CD4-positive, alpha-beta T cell treated with Interleukin-2 at 100 ng/mL for 4 hours (primary cell): ENCODE measurements at places on chromosomes 5 and 9.

DNA sequence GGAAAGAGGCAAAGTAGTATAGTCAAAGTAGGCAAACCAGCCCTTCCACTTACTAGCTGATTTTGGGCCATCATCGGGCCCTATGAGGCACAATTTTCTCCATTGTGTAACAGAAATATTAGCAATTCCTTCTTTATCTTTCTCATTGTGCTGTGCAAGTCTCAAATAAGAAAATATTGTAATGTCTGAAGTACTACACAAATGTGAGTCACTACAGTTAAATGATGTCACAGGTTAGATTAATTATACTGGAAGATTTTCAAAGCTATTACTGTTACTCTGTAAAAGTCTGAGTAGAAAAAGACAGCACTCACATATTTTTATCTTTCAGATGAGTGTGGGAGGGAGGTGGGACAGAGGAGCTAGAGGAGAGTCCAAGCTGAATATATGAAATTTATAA is 12.4 kb upstream of the TMC1 start:
- no peak for DNase-seq

GRCh38 chr5:52870448-52870847 is 82.7 kb downstream of the ITGA1 start:
- no peak for DNase-seq

GRCh38 chr5:33232731-33233505 is 207.8 kb upstream of the TARS1 start:
- DNase-seq, result no peak

- DNase-seq, result no peak
These were observed 17.2 kb upstream of the DIRAS2 start for GRCh38 chr9:90659650-90660364.

DNA sequence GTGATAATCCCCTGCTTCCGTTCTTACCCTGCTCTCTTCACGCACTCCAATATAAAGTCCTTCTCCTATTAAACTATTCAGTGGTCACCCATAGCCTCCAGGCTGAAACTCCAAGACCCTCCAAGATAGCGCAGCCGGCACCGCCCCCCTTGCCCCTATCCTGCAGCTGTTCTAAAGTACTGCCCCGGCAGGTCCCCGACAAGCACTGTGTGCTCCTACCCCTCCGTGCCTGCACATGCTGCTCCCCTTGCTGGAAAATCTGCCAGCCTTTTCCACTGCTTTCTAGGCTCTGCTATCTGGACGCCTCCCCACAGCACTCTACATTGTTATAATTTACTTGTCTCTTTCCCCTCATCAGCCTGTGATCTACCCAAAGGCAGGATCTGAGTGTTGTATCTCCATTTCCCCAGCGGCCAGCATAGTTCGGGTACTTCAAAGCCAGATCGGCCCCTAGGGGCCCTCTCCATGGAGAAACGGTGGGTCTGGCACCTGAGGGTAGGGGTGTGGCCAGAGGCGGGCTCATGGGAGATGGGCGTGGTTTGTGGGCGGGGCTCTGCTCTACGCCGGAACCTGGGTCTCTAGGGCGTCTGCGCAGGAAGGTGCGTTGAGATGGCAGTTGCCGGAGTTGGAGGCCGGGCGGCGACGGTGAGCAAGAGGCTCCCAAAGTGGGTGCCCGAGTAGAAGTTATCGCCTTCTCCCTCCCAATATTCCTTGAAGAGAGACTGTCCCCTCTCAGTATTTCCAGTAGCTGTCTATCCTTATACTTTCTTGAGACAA is 83.5 kb upstream of the RUSC2 start:
- DNase-seq, result peak; percentile 5

- DNase-seq, result no peak
These were observed 20.0 kb upstream of the NPM1 start for GRCh38 chr5:171367424-171368370.

GRCh38 chr5:122322801-122323548 is 10.9 kb downstream of the SNCAIP start:
- DNase-seq, result no peak

GRCh38 chr5:106940986-106941385 is 729.8 kb downstream of the EFNA5 start:
- no peak for DNase-seq

- no peak for DNase-seq
These were observed 73.4 kb upstream of the BOD1 start for GRCh38 chr5:173689737-173690360.

DNA sequence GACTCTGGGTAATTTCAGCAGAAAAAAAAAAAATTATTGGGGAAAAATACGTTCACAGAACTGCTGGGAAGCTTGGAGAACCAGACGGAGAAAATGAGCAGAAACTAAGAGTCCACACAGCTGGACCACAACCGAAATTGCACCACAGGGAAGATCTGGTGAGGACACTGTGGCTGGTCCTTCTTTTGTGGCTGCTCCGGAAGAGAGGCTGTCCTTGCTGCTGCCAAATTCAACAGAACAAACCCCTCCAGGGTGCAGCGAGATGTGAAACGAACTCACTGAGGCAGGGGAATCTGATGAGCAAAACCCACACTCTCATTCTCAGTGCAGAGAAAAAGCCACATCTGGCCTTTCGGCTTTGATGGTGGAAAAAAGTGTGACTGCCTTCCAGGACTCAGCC is 200.0 kb downstream of the ACTL7B start:
- no peak for DNase-seq

GRCh38 chr5:14595189-14595588 is 13.6 kb downstream of the OTULINL start:
- DNase-seq, result peak; percentile 56

GRCh38 chr9:20340511-20340861 is 281.8 kb downstream of the MLLT3 start:
- DNase-seq, result no peak

GRCh38 chr9:3285365-3286161 is 240.2 kb downstream of the RFX3 start:
- no peak for DNase-seq

DNA sequence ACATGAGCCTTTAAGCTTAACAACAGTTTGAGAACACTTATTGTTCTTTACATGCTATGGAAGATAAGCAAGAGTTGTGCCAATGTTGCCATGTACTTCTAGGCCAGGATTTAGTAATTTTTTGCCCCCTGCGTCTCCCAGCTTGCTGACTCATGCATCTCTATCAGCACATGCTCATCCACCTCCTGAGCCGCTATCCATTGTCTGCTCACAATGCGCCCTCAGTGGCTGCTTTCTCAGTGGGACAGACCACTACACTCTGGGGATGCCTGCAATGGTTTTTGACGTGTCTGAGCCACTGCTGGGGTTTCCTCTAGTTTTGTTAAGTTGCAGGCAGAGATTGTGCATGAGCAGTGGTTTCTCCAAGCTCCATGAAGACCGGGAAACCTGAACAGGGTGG is 50.9 kb upstream of the PHF2 start:
- DNase-seq, result no peak

DNA sequence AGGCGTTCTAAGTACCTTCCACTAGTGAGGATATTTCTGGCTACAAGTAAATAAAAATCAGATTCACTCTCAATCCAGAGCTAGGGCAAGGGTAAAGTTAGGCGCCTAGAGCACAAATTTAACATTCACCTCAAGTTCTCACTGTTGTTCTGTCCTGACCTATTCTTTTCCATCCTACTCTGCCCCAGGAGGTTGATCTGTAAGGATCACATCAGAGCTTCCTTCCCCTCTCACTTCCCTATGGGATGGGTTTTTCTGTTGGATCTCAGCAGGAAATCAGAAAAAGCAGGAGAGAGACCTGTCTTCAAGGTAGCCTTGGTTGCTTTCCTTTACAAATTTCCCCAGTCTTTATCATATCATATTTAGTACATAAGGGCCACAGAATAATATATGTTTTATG is 316.7 kb downstream of the GABRG2 start:
- no peak for DNase-seq

- no peak for DNase-seq
These were observed 31.5 kb downstream of the GAPVD1 start for GRCh38 chr9:125293134-125293533.

DNA sequence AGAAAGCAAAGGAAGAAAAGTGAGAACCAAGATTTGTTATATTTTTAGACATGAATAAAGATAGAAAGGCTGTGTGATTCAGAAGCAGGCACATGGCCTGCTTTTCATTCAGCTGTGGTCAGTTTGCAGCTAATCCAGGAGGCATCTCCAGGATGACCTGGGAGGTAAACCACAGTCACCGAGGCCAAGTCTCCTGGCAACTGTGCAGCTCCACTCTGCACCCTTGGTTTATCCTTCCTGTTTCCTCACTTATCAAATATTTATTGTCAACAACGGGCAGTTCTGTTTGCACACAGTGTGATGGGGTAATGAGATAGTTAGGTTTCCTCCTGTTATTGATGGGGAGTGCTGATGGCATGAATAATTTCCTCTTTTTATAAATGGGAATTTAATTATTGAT is 243.0 kb downstream of the PSAT1 start:
- DNase-seq, result no peak

GRCh38 chr5:156326718-156327259 is at the start of gene SGCD:
Gene SGCD (plus strand): TSS chr5:156327164.
- no peak for DNase-seq

DNA sequence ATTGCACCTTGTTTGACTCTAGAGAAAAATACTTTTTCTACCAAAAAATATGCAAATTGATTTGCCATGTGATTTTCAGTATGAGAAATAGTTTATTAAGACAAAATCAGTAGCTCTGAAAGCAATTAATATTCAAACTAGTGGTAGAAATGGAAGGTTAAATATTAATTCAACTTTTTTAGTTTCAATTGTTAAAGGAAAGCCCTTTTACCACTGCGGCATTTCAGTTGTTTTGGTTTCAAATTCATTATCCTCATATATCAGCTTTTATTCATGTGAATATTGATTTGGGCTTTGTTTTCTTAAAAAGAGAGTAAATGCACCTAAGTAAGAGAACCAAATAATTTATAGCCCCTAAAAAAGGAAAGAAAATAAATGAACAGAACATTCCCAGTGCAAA is 660.6 kb upstream of the CHD1 start:
- no peak for DNase-seq

DNA sequence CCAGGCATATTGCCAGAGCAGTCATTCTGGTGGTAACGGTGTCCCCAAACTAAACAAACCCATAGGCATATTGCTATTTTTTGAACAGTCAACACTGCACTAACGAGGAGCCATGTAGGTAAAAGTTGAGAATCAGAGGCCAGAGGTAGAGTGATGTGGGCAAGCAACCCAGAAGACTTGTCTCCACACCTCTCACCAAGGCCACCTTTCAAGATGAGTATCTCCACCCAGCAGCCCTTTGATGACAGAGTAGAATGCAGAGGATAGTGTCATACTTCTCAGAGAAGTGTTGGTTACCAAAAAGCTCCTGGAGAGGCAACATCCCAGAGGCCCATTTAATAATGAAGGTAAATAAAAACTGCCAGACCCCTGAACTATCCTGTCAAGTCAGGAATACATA is 63.9 kb downstream of the FCHO2 start:
- no peak for DNase-seq

DNA sequence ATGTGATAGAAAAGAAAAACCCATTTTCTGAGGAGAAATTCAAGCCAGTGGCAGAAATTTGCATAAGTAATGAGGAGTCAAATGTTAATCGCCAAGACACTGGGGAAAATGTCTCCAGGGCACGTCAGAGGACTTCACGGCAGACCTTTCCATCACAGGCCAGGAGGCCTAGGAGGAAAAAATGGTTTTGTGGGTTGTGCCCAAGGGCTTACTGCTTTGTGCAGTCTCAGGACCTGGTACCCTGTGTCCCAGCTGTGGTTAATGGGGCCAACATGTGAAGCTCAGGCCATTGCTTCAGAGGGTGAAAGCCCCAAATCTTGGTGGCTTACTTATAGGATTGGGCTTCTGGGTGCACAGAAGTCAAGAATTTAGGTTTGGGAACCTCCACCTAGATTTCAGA is 54.8 kb upstream of the ADAMTS2 start:
- no peak for DNase-seq

DNA sequence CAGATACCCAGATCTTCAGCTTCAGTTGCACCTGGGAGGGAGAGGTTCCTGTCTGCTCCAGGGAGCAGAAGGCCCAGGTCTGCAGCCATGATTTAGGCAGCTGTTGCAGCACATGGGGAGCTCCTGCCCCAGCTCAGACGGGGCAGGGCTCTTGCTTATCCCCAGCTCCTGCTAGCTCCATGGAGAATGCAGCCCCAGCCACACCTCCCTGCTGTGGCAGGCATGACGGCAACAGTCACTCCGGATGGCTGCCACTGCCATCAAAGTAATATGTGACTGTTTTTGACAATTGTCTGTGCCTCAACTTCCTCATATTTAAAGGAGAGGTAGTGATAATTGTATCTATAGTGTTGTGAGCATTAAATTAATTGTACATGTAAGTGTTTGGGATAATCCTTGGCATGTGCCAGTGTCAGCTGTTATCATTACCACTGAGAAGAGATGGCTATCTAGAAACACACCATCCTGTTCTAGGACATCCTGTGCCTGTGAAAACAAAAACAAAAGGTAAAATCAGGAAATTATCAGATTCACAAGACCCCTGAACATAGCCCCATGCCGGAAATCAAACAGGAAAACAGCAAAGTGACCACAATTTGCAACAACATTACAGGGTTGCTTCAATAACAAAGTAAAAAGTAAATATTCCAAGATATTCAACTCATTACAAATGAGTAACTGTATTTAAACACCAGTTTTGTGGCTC is 1048.8 kb upstream of the ACO1 start:
- DNase-seq, result no peak

- DNase-seq, result no peak
These were observed 57.5 kb upstream of the ICE1 start for GRCh38 chr5:5364932-5365331.

DNA sequence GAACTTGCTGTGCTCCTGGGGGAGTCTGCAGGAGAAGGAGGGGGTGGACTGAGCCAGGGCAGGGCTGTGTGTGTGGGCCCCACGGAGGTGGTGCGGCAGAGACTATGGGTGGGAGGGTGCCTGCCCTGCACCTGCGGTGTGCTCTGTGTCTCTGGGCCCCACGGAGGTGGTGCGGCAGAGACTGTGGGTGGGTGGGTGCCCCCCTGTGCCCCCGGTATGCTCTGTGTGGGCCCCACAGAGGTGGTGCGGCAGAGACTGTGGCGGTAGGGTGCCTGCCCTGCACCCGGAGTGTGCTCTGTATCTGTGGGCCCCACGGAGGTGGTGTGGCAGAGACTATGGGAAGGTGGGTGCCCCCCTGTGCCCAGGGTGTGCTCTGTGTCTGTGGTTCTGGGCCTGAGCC is 103.7 kb downstream of the EHMT1 start:
- DNase-seq, result peak; percentile 35

GRCh38 chr5:57749396-57749795 is 266.8 kb upstream of the ACTBL2 start:
- DNase-seq, result no peak

GRCh38 chr9:82490019-82490499 is 501.5 kb downstream of the SPATA31D1 start:
- no peak for DNase-seq

DNA sequence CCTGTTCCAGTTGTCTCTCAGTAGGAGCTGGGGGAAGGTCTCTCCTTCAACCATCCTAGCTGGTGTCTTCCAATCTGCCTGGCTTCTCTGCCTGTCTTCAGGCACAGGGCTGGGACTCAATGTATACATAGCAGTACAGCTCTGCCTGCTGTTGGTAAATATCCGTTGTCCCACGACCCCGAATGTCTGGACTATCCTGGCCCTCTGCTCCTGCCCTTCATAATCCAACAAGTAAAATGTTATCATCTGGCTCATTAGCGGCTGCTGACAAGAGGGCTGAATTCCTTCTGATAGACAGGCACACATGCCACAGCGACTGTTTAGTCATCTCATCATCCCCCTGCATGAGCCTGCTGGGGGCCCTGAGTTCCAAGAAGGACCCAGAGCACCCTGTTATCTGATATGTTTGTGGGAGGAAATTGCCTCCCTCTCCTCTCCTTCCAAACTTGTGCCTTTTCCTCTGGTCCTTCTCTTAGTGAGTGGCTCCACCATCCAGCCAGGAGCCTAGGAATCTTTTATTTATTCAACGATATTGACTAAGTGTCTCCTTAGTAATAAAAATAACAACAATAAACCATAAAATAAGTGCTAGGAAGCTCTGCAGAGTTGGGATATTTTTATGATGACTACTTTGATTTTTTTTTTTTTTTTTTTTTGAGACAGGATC is 29.5 kb upstream of the TGFBR1 start:
- DNase-seq, result no peak
